ENCODE measurements at places on chromosomes 2 and 18.

DNA sequence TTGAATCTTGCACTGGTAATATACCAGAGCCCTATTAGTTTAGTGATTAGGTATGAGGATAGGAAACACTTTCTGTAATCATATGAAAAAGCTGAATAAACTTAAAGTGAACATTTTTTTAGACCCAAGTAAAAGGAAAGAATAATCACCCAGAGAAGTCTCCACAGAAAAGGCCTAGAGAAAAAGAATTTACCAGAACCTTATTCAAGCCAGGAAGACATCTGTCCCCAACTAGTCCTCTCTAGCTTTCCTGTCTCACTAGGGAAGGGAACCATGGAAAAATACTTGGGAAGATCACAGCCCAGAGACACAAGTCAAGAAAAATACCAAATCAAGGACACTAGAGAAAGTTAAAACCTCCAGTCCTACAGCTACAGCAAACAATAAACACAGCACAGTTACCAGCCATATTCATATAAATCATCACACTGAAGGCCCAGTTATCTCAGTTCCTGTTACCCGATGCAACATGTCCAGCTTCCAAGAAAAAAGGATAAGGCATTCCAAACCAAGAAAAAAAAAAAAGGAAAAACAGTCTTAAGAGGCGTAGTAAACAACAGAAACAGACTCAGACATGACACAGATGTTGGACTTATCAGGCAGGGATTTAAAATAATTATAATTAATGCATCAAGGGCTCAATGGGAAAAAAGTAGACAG is 461.5 kb downstream of the IRS1 start:
- DNase-seq = no peak

GRCh38 chr2:51011254-51011653 is 20.7 kb downstream of the NRXN1 start:
- DNase-seq = no peak

DNA sequence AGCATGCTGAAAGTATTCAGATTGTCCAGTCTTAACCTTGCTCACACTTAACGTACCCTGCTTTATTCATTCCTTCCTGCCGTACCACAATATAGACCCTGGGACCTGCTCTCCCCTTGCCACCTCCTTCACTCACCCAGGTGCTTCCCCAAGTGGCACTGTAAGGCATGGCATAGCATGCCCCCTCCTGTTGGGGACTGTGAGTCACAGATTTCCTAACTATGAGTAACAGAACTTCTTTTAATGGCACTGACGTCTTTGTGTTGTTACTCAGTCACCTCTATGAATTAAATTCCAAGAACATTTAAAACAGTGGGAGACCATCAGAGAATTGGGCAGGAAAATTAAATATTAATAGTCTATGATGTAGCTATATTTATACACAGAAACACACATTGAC is 117.2 kb downstream of the CTNNA2 start:
- no peak for DNase-seq

GRCh38 chr2:207334624-207335371 is 169.1 kb upstream of the KLF7 start:
- DNase-seq = peak; percentile 56

DNA sequence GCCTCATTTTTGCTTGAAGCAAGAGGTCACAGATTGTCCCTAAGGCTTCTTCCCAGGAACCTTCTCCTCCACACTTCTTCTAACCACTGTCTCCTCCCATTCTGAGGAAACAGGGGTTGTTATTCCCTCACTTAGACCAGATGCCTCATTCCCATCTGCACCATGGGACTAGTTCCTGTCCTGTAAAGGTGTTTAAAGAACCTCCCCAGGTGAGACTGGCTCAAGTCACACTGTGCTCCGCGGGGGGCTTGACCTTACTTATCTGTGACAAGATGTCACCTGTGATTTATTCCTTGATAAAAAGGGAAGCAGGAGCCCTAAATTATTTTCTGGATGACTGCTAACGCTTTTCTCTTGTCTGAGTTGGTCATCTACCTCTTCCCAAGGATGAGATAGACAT is 8.2 kb upstream of the CDH2 start:
- DNase-seq = no peak

- peak; percentile 44 for DNase-seq
Measured at GRCh38 chr2:149652926-149653325, 65.4 kb upstream of the MMADHC start.

- DNase-seq = no peak
Measured at GRCh38 chr18:52376104-52376503, 36.1 kb downstream of the DCC start.

GRCh38 chr2:55111570-55112228 is 61.4 kb upstream of the RTN4 start:
- DNase-seq = peak; percentile 80

DNA sequence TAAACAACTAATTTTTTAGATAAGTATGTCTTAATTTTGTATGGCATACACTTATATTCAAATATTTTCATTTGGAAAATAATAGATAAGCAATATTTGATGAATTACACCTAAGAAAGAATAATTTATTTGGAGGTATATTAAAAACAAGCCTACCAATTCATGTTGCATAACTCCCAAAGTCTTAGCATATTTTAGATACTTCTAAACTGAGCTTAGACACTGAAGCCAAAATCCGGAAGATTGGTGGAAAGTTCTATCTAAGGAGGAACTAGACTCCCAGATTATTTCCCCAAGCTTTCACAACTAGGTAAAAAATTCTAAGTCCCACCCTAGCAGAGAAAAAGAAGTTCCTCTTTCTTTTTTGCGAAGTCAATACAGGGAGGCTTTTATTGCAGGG is 221.0 kb upstream of the MMADHC start:
- no peak for DNase-seq

DNA sequence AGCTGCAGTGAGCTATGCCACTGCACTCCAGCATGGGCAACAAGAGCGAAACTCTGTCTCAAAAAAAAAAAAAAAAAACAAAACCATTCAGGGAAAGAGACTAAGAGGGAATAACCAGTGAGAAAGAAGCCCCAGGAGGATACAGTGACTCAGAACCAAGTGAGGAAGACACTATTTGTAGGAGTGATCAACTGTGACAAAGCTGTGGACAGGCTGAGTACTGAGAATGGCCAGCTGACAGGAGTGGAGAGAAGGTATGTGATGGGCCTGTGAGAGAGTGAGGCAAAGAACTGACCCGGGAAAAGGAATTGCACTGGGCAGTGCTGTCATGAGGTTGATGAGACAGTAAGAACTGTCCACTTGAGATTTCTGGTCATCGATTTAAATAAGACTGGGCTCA is 6.7 kb upstream of the LCT start:
- DNase-seq = no peak

GRCh38 chr18:68721681-68722583 is 7.0 kb upstream of the TMX3 start:
- no peak for DNase-seq

DNA sequence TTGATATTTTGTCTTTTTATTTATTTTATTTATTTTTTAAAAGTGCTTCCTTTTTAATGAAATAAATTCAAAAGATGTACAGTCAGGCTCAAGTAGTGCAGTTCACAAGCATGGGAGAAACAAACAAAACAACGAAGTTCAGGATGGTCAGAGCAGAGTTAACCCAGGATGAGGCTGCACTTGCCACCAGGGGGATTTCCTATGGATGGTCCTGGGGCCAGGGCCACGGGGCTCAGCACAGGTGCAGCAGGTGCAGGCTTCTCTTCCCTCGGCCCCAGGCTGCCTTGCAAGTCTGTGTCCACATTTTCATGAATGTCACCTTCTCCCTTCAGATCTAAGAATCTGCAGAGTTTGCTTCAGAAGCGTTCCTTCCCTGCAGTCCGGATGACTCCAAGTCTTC is 76.5 kb downstream of the CDCA7 start:
- DNase-seq = no peak

- no peak for DNase-seq
Measured at GRCh38 chr2:96952976-96953610, 33.3 kb downstream of the FAM178B start.

DNA sequence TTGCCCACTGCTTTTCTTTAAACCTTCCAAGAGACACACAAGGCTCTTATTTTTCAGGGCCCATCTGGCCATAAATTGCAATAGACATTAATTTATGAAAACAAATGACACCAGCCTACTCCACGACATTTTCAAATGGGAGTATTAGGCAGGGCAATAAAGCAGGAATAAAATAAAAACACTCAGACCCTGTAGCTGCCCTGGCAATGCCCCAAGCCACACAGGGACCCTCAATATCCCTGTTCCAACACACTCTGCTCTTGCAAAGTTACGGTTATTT is 550.8 kb upstream of the TNP1 start:
- no peak for DNase-seq

GRCh38 chr2:184346338-184346862 is 251.9 kb upstream of the ZNF804A start:
- no peak for DNase-seq

- no peak for DNase-seq
Measured at GRCh38 chr2:1493431-1494126, 80.3 kb downstream of the TPO start.

DNA sequence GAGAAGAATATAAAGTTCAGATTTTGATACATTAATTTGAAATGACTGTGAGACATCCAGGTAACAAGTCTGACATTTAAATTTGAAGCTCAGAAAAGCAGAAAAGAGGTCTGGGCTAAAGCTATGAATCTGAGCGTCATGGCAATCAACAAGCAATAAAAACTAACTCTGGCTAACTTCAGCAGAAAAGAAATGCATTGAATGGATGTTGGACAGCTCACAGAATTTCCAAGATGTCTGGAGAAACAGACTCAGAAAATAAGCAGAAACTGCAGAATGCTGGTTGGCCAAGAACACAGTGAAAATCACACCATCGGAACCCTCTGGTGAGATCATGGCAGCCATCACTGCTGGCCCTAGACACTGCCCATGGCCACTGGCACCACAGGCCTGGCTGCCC is 366.6 kb downstream of the METTL4 start:
- no peak for DNase-seq

DNA sequence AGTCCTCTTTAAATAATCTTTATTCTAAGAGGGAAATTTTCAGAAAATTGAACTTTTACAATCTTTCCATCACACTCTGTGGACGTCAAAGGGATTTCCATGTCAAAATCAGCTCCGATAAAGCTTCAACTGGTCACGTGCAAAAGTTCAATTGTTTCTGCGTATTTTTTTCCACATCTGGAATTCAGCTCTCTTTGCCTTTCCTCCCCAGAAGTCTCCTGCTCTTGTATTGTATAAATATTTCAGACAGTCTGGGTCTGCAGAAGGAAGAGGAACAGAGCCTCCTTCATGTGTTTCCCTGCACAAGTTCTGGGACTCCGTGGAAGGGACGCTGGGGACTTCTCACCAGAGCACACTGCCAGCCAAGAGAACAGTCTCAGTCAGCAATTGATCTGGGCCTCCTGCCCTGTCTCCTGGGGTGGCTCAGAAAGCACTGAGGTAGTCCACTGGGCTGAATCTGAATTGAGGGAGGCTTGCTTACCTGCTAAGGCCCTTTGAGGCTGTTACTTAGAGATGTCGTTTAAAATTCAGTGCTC is 251.5 kb downstream of the TFCP2L1 start:
- no peak for DNase-seq

DNA sequence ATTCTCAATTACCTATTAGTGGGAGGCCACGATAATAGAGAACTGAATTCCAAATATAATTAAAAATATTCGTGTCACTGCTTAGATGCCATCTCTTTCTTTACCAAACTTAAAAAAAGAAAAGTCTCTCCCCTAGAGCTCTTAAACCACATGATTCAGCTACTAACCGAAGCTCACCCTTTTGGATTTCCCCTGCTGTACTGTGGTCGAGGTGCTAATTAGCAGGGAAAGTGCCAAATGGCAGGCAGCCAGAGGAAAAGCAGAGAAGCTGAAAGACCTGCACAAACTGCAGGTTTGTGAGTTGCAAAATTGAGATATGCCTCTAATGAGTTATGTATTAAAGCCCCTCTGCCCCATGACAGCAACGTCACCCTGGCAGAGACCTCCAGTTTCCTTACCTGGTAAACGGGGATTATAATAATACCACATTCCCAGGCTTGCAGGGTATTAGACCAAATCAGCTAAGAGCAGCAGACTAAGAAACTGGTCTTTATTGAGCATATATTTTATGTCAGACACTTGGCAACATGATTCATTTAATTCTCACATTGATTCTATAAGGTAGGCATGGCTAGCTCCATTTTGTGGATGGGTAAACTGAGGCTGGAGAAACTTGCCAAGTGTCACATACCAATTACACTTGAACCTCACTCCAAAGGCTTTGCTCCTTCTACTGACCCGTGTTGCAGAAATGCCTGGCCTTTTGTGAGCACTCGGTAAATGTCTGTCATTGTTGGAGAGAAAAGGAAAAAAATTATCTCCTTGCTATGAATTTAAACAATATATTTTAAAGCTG is 259.7 kb downstream of the LPIN1 start:
- no peak for DNase-seq

DNA sequence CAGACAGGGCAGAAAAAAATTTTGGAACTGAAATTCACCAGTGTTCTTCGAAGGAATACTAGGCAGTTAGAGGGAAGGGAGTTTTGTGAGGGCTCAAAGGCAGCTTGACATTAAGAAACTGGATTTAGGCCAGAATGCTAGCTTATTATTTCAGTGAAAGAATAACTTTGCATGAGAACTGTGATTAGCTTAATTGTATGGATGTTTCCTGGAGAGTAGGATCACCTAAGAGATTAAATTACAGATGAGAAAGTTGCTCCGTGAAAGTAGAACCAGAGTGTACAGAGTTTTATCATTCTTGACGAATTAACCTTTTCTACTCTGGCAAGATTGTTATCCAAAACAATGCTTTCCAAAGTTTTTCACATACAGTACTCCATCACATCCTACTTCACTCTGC is 6.2 kb downstream of the SPAG16 start:
- DNase-seq = no peak

GRCh38 chr2:43070030-43070429 is 156.4 kb downstream of the ZFP36L2 start:
- DNase-seq = no peak

- DNase-seq = no peak
Measured at GRCh38 chr2:64062840-64063239, 43.6 kb upstream of the VPS54 start.

DNA sequence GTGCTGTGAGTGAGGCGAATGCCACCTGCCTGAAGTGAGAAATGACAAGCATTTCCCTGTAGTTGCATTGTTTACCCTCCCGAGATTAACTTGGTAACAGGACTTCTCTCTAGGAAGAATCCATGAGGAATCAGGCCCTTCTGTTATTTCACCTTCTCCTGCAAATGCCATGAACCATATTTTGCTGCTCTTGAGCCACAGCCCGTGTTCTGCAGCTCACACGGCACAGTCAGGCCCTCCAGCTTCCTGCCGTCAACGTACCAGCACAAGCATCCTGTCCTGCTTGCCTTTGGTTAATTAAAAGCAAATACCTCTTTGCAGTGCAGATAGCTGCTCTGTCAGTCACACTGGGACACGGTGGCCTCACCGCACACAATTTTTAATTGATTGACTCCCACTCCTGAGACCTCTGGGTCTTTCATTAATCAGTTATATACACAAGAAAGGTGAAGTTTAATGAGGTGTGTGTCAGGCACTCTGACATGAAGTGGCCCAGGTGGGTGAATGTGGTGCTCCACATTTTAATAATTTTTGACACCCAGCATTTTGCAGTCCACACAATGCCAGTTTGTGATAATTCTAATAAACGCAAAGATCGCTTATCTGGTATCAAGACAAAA is 95.3 kb upstream of the ASB18 start:
- DNase-seq = no peak

Measured in lower lobe of right lung (tissue), 2 donors.